ENCODE measurements at places on chromosomes 3 and 15.

- DNase-seq = no peak
Measured at GRCh38 chr15:52095597-52096262, 16.8 kb downstream of the BCL2L10 start.

- DNase-seq = no peak
Measured at GRCh38 chr3:10766049-10766705, 49.9 kb upstream of the SLC6A11 start.

DNA sequence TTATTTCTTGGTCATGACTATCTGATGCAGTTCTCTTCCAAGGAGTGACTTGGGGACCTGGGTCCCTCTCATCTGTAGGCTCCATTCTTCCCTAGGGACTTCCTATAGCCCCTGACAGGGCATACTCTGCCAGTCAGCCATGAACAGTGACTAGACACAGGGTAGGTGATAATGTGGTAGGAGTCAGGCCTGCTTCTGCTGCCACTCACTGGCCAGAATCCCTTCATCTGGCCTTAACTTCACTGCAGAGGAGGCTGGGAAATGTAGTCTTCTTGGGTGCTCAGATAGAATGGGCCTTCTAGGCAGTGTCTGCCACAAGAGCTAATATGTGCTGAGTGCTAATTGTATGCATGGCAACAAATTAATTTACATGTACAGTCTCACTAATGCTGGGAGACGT lies 84.5 kb downstream of the CACNA2D3 start:
- no peak for DNase-seq

- no peak for DNase-seq
Measured at GRCh38 chr3:46129588-46130272, 78.4 kb downstream of the CCR1 start.

DNA sequence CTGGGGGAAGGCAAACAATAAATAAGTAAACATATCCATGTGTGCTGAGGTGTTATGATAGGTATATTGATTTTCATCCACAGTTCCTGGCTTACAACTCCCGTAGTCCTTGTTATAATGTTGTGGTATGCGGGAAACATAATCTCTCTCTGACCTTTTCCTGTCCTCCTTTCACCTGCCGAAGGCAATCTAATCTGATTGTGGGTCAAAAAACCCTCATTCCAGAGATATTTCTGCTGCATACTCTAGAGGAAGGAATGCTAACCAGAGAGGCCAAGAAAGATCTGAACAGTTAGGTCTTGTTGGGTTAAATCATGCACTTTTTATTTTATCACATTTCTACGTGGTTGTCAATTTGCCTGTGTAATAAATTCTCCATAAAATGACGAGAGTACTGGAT lies 383.6 kb upstream of the SEMA6D start:
- DNase-seq = no peak

DNA sequence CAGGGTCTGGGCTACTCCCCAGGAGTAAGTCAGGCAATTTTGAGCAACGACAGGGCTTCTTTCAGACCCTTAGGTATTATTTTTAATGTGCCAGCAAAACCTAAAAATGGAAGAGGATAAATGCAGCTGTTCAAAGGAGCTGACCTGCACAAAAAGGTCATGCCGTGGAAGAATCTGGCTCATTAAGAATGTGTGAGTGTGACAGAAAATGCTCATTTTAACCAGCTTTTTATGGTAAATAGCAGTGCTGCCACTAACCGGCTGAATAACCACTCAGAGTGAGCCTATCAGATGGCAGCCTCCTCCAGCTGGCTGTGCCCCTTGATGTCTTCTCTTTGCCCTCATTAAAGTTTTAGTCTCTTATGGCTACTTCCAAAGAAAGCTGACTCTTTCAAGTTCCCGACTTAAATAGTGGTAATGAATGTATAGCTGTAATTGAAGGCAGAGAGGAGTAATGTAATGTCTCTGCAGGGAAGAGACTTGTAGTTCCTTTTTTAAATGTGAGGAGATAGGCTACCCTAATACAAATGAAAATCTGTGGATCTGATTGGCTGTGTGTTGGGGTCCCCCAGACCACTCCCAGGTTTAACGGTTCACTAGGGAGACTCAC lies 9.5 kb upstream of the FSTL1 start:
- DNase-seq = no peak

DNA sequence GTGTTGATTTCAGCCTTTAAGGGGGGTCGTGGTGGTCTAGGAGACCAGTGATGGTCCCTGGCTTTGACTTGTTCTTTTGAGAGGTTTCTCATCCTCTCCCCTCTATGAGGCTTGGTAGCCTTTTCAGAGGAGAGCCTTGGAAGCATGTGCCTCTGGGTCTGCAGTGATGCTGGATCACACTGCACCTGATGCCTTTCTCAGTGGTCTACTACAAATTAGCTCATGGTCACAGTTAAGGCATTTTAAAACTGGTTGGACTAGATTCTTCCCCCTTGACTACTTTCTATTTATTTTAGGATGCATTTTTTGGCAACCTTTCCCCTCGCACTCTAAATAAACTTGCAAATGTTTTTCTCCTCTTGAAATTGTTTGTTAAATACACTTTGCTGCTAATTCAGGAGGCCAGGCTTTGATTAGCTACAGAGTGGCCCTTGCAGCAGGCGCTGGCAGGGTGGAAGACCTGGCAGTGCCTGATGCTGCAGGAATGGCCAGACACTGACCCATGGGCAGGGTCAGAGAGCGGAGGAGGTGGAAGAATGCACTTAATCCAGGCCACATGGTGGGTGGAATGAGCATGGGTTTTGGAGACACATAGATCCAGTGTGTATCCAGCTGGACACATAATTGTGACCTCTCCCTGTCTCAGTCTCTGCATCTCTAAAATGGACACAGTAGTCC lies 318.8 kb upstream of the CTDSPL start:
- DNase-seq = no peak

GRCh38 chr15:28987337-28987736 lies 101.6 kb downstream of the APBA2 start:
- DNase-seq = no peak

GRCh38 chr3:30302027-30302426 lies 304.4 kb upstream of the TGFBR2 start:
- no peak for DNase-seq

GRCh38 chr3:104291437-104291851 lies 1075.3 kb upstream of the ALCAM start:
- no peak for DNase-seq

- no peak for DNase-seq
Measured at GRCh38 chr3:184496933-184497332, 64.7 kb upstream of the EPHB3 start.

GRCh38 chr3:114451561-114452018 lies 157.8 kb downstream of the TIGIT start:
- no peak for DNase-seq

DNA sequence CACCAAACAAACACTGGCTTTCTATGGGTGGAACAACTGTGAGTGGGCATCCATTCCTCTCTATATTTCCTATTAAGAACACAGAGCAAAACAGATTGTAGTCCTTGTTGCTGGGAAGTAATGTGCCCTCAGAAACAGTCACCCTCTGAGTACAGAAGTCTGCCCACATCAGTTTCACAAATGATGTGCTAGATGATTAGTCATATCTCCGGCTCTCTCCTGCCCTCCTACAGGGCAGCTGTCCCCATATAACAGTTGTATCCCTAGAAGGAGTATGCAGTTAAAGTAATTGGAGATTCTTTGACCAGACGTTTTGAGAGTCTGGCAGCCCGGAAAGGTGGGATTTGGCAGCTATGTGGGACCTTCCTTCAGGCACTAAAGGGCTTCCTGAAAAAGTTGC lies 159.9 kb downstream of the APBA2 start:
- no peak for DNase-seq

GRCh38 chr3:10387881-10388609 lies 67.1 kb upstream of the SEC13 start:
- DNase-seq = no peak

DNA sequence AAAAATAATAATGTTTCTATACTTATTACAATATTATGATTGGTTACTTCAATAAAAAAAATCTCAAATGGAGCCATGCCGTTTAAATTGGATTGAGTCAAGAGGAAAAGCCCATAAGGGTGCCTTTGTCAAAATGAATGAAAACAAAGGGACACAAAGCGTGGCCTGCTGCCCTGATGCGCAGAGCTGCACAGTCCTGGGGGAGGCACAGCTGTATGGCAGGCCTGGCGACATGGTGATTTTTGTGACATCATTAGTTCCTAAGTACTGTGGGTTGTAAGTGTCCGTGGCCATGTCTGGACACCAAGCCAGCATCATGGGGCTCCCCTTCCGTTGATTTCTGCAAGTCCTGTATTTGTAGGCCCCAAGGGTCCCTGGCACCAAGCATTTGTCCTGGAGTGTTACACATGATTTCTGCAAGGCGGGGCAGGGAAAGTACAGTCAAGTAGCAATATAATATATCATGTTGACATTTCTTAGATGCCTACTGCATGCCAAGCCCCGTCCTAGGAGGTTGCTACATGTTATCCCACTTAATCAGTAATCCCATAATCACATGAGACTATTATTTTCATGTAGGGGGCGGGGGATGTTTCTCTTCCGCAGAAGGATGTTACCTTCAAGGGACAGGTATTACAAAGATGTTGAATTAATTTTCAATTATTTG lies 59.7 kb downstream of the GHSR start:
- no peak for DNase-seq

DNA sequence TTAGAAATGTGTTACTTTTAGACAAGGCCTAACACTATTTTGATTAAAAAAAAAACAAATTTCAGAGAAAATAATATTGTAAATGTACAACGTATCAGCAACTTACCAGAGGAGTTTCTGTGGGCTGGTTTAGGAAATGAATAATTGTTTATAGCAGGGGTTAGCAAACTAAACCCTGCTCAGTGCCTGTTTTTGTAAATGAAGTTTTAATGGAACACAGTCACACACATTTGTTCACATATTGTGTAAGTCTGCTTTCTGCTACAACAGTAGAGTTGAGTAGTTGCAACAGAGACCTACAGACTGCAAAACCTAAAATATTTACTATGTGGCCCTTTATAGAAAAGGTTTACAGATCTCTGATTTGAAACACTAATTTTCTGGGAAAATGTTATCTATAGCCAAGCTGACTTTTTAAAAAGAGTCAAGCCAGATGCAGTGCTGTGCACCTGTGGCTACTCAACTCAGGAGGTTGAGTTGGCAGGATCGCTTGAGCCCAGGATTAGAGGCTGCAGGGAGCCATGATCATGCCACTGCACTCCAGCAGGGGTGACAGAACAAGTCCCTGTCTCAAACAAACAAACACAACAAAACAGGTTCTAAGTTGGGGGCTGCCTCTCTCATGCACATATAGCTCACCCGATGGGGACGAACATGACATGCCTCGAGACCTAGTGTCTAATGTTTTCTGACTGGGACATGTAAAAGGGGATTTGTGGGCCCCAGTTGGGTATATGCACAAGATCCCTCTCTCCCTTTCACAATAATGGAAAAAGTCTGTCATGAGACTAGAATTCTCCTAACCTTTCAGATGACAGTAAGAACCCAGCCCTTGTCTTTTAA lies 182.5 kb downstream of the TNIK start:
- DNase-seq = no peak

- no peak for DNase-seq
Measured at GRCh38 chr3:122516846-122517360, 2.2 kb upstream of the KPNA1 start.

DNA sequence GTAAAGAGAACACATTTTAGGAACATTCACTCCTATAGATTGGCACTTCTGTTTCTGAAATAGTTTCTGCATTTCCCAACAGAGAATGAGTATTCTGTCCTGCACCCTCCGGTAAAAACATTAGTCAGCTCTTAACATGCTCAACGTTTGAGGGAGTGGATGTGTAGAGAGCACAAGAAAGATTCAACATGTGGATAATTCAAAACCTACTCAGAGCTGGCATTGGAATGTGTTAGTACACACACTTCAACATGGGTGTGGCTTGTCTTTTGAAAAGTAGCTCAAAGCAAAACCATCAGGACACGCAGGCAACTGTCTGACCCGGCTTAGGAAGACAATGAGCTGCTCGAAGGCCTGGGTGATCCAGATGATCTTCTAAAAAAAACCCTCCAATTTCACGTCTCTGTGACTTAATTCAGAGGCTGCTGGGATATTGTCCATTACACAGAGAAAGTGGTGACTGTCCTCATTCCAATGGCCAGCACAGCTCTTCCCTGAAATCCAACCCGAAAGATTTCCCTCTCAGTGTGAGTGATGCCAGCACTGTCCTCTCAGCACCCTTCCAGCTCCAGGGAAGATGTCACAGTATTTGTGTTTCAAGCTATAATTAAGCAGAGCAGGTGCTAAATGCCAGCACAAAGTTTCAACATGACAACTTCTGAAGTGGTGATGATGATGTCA lies 18.1 kb downstream of the FBN1 start:
- DNase-seq = no peak

DNA sequence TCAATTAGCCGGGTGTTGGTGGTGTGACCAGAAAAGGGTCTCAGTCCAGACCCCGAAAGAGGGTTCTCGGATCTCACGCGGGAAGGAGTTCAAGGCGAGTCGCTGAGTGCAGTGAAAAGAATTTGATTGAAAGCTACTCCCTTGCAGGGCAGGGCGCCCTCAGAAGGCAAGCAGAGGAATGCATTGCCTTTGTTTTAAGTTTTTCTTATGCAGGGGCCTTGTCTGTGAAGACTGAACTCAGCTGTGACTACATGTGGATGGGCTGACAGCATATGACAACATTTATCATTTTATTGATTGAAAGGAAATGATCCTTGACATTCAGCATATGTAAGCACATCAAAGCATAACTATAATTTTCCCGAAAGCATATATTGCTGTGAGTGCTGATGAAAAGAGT lies 11.8 kb downstream of the CPN2 start:
- DNase-seq = no peak

- DNase-seq = no peak
Measured at GRCh38 chr3:78822726-78823125, 945.1 kb downstream of the ROBO1 start.

GRCh38 chr15:68997050-68997449 lies 17.4 kb upstream of the NOX5 start:
- DNase-seq = no peak

- DNase-seq = no peak
Measured at GRCh38 chr3:12963231-12963896, 109.9 kb downstream of the IQSEC1 start.

- no peak for DNase-seq
Measured at GRCh38 chr15:58472821-58473581, 41.2 kb downstream of the LIPC start.

DNA sequence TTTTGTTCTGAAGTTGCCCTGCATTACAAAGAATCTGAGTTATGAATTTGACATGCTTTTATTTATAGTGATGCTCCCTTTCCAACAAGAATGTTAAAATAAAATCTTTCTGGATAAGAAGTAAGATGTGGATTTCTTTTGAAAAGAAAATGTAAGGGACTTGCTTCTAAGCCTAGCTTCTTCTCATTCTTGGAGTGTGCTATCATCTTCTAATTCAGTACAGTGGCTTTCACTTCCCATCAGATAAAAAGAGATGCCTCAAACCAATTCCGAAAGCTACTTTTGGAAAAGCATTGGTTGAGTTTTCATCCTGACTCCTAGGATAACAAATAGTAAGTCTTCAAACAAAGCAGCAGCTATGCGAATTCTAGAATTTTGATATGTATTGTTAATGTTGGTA lies 197.0 kb upstream of the ZPLD1 start:
- no peak for DNase-seq

DNA sequence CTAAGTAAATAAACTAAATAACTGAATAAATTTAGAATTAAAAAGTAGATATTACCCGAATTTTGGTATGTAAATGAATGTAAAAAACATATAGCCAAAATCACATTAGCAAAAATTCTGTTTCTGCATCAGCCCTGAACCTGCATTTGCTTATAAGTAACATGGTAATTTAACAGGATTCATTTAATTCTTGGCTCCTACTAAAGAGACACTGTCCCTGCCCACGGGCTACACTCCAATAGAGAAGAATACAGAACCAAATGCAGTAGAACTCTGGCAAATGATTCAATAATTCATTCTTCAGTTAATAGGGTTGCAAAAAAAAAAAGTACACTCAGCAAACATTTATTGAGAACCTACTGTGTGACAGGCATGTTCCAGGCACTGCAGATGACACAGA lies 20.8 kb upstream of the CNBP start:
- DNase-seq = no peak

Measured in AML-193 (cell line).